ENCODE measurements at places on chromosomes 1 and 21.

GRCh38 chr1:68984289-68984688 is 487.4 kb upstream of the DEPDC1 start:
- DNase-seq: no peak

DNA sequence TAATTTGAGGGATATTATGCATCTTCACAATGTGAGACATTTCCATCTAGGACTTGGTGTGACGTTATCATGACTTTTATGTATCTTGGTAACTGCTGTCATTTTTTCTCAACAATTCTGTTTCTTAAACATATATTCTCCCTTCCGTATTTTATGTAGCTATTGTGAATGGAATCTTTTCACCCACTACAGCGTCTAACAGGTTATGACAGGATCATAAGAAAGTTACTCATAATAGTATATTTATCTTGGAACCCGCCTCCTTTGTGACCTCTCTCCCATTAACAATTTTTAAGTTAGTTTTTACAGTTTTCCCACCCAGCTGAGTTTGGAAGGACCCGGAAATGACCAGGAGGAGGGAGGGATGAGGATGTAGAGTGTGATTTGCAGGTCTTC is 6.8 kb upstream of the DMRTA2 start:
- no peak for DNase-seq

GRCh38 chr1:12505639-12506280 is 112.2 kb downstream of the DHRS3 start:
- DNase-seq: no peak

DNA sequence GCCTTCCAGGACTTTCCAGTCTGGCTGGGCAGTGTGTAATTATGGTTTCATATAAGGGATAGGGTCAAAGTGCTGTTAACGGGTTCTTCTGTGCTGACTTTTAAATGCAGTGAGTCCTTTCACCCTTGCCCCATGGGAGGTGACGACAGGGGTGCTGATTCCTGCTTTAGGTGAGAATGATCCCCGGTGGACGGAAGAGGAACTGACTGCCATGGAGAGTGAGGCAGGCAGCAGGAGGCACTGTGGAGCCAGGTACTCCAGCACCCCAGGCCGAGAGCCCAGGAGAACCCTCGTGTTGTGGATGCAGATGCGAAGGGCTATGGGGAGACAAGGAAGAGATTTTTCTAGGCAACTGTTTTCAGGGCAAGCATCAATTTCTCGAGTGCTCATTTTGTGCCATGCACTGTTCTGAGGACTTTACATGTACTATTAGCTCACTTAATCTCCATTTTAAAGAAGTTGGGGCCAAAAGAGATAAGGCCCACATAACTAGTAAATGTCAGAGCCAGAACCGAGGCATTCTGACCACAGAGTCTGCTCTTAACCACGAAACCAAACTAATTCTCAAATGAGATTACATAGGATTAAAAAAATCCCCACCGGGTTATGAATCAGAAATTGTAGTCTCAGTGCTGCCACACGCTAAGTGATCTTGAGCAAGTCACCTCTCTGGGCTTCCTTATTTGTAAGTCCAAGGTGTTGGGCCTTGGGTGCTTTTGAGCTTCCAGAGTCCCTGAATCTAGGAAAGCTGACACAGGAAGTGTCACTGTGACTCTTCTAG is 28.2 kb downstream of the STPG1 start:
- DNase-seq: no peak

DNA sequence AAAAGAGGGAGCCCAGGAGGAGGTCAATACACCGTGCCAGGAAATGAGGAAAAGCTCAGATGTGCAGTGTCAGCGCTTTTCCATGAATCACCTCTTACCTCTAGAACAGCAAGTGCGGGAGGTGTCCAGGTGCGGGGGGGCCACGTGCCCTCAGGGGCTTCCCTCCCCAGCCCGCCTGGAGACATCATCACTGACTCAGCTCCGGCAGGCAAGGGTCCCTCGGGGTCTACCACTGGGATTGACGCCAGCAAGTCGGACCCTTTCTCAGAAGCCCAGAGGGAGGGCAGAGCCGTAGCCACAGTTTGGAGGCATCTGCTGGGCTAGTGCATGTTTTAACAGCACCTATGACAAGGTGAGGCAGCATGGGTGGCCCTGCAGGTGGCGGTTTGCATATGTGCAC is 67.4 kb upstream of the TRAPPC10 start:
- DNase-seq: no peak

- no peak for DNase-seq
Observed at GRCh38 chr1:56453016-56453415, 126.3 kb downstream of the PLPP3 start.

DNA sequence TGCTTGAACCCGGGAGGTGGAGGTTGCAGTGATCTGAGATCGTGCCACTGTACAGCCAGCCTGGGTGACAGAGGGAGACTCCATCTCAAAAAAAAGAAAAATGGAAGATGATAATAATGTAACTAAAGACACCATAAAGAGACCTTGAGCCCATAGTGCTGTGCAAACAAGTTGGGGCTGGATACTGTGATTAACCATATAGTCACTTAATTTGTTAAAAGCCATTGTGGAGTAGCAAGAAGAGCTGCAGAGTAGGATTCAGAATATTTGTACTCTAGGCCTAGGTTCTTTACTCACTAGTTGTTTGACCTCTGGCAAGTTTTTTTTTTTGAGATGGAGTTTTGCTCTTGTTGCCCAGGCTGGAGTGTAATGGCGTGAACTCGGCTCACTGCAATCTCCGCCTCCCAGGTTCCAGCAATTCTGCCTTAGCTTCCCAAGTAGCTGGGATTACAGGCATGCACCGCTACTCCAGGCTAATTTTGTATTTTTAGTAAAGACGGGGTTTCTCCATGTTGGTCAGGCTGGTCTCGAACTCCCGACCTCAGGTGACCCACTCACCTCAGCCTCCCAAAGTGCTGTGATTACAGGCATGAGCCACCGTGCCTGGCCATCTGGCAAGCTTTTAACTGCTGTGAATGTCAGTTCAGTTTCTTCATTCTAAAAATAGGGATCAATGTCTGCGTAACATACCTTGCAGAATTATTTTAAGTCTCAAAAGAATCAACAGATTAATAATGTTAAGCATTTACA is 12.8 kb downstream of the CAP1 start:
- no peak for DNase-seq

- peak; percentile 98 for DNase-seq
Observed at GRCh38 chr1:229410692-229411433, 23.0 kb downstream of the ACTA1 start.

DNA sequence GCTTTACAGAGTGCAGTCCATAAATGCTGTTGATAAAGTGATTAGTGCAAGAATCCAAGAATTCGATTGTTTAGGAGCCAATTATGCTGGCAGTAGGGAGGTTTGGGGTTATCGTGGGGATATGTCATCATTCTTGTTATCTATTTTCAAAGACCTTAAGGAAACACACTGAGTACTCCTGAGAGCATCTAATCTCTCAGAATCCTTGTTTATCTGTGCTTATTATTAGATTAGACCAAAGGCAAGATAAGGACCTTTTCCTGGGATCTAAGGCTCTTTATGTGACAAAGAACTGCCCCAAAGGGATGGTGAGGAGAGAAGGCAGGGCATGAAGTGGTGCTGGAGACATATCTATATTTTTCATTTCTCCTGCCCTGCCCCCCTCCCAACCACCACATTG is 139.1 kb downstream of the TSEN15 start:
- DNase-seq: no peak

DNA sequence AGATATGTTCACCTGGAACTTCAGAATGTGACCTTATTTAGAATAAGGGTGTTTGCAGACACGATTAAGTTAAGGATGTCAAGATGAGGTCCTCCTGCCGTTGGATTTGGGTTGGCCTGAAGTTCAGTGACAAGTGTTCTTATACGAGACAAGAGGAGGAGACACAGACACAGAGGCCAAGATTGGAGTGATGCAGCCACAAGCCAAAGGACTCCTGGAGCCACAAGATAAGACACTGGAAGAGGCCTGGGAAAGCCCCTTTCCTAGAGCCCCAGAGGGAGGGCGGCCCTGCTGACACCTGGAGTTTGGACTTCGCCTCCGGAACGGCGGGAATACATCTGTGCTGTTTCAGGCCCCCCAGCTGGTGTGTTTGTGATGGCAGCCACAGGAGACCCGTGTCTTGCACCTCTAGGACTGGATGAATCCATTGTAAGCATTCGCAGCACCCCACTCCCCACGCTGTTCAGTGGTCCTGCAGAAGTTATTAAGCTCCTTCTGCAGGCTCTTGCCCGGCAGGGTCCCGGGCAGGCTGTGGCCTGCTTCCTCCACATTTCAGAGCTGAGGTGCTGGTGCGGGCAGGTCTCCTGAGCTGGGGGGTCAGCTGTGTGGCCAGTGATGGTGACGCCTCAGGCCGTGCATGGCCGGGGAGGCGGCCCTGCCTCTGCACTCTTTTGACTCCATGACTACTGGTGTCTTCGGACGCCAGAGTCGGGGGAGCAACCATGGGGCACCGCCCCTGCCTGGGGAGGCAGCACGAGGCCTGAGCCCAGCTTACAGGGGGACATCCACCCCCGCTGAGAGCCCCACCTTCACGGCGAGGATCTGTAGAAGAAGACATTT is 34.6 kb downstream of the UMODL1 start:
- DNase-seq: no peak

- DNase-seq: no peak
Observed at GRCh38 chr1:228198977-228199590, 8.8 kb upstream of the OBSCN start.

- DNase-seq: no peak
Observed at GRCh38 chr1:78687315-78687714, 37.7 kb downstream of the IFI44 start.

GRCh38 chr1:145898756-145899155 is 11.1 kb downstream of the ITGA10 start:
- no peak for DNase-seq

GRCh38 chr1:1920608-1921458 is 1.8 kb upstream of the TMEM52 start:
- DNase-seq: no peak

DNA sequence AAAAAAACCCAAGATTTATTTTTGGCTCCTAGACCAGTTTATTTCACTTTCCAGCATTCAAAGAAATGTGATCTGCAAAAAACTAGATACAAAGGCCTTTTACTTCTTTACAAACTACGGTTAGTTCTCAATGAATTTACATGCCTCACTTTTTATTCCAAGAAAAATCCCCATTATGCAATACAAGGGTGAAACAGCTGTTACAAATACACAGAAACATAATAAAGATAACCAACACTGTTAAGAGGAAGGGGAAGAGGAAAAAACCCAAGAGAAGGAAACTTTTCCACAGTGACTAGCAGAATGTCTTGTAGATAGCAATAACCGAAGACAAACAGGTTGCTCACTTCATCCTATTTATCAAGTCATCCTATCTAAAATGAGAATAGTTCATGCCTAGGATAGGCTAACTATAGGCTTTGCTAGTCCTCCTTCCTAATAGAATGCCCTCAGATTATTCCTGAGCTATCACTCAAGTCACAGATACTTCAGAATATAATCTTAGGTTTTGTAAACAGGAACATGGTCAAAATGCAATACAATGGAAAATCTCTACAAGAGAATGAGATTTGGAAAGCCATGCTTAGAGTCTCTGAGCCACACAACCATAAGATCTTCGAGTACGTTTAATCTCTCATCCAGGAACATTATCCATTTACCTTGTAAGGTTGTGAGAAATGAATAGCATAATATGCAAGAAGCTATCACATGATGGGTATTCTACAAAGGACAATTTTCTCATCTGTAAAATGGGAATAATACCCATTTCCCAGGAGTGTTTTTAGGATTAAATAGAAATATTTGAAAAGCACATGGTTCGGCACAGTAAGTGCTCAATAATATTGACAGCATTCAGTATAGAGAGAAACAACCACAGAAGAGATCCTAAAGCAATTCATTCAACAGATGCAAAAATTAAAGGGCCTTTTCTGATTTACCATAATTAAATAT is 5.4 kb downstream of the PNRC2 start:
- DNase-seq: no peak

GRCh38 chr1:36924282-36924811 is 110.0 kb downstream of the GRIK3 start:
- DNase-seq: peak; percentile 56

All from NCI-H1092 (cell line).